ENCODE measurements at places on chromosomes 2 and 18.

DNA sequence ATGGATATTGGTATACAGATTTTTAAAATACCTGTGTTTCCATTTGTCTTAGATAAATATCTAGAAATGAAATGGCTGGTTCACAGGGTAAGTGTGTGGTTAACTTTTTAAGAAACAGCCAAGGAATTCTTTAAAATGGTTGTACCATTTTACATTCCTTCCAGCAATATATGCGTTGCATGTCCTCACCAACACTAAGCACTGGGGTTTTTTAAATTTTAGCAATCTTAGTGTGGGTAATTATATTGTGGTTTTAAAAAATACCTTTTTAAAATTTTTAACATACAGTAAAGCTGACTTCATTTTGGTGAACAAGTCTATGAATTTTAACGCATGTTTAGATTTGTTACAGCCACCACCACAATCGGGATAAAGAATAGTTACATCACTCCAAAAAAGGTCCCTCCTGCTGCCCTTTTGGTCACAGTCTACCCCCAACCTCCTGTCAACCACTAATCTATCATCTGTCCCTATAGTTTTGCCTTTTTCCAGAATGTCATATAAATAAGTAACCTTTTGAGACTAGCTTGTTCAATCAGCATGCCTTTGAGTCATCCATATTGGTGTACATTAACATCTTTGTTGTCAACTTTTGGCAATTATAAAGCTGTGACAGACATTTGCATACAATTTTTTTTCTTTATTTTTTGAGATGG, 128.1 kb upstream of the MSTN start:
- no peak for DNase-seq

- DNase-seq: no peak
Measured at GRCh38 chr2:65931056-65931455, 498.7 kb upstream of the SPRED2 start.

- DNase-seq: no peak
Measured at GRCh38 chr18:22286585-22286984, 117.2 kb downstream of the GATA6 start.

- DNase-seq: no peak
Measured at GRCh38 chr2:32706815-32707579, 79.1 kb downstream of the TTC27 start.

GRCh38 chr2:105261061-105261460, 19.5 kb downstream of the GPR45 start:
- DNase-seq: peak; percentile 99

- peak; percentile 63 for DNase-seq
Measured at GRCh38 chr2:177983183-177983788, 89.3 kb downstream of the PDE11A start.

DNA sequence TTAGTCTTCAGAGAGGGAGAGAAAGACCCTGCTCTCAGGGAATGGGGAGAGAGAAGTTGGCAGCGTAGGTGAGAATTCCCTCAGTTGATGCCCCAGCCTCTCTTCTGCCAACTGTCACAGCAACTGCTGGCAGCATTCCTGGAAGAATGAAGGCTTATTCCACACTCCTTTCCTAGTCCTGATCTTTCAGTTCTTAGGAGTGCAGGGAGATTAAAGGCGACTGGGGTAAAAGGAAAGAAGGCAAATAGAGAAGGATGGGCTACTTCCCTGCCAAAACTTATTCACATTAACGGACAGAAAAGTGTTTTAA, 65.9 kb upstream of the ACAA2 start:
- DNase-seq: no peak

DNA sequence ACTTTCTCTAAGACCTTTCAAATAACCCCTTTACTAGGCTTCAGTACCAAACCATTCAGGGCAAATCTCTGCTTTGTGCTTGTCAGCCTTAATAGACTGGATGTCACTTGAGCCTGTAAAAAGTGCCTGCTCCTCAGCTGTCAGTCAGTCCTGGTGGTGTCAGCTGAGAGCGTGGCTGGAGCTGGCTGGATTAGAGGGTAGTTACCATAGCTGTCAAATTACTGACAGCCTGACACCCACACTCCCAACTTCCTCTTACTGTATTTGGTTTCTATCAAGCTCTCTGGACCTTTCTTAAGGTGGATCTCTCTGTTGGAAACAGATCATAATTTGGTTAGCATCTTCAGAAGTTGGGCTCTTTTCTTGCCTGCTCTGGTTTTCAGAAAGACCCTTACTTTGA, 371.4 kb upstream of the ATP5MC3 start:
- no peak for DNase-seq

GRCh38 chr18:53909668-53910067, 314.8 kb downstream of the MBD2 start:
- peak; percentile 3 for DNase-seq

DNA sequence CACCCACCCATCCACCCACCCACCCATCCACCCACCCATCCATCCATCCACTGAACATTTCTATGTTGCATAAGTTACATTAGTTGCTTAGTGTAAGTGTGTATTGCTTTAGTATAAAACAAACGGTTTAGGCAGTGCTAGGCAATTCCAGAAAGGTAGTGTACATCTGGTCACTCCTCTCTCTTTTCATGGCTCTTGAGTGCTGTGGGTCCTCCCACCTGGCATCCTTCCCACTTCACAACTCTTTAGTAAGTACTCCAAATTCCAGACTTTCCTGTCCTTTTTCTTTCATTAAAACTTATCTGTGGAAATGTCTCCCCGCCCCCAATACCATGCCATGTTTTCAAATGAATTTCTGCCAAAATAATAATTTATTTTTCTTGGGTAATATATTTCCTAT, 122.5 kb downstream of the PLEKHM3 start:
- DNase-seq: no peak

DNA sequence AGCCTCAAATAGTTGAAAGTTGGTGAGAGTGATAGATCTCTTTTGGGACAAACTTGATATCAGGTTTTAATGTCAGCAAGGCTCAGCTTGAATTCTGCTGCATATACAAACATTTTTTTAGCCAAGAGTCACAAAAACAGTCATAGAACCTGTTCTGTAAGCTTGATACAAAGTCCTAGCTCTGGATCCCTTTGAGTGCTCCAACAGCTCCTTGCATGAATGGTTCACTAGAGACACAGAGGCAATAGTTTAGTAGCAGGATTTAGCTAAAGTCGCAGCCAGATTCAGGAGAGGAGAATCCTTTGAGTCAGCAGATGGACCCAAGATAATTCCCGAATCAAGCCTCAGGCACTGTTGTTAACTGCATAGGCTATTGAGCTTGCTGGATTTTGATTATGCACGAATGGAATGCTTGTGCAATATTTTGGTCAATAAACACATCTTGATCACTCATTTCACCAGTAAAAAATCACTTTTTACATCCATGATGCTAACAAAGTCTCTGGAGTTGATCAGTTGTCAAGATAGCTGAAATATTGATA, 148.6 kb downstream of the KLHL14 start:
- DNase-seq: no peak

GRCh38 chr18:52546686-52547346, 206.8 kb downstream of the DCC start:
- no peak for DNase-seq

GRCh38 chr2:17136231-17136630, 382.0 kb downstream of the RAD51AP2 start:
- no peak for DNase-seq

DNA sequence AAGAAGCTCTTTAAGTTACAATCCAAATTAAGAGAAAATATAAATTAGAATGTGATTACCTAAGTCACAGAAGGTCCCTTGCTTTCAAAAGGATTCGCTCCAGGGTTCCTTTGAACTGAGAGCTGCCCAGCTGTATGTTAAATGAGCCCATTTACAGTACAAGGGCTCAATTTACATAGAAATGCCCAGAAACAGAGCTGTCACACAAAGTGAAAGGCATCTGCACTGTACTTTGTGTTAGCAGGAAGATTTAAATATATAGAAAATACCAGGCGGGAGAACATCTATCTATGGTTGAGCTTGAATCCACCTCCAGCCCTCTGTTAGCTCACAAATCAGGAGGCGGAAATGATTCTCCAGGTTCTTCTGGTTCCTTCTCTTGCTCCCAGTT, 272.9 kb downstream of the PAX3 start:
- DNase-seq: no peak

GRCh38 chr2:237486819-237487448, at the start of gene MLPH:
Gene MLPH, plus strand, starts transcription at chr2:237487251. Its CDS starts 6,176 bp downstream, at chr2:237493427.
- peak; percentile 46 for DNase-seq

DNA sequence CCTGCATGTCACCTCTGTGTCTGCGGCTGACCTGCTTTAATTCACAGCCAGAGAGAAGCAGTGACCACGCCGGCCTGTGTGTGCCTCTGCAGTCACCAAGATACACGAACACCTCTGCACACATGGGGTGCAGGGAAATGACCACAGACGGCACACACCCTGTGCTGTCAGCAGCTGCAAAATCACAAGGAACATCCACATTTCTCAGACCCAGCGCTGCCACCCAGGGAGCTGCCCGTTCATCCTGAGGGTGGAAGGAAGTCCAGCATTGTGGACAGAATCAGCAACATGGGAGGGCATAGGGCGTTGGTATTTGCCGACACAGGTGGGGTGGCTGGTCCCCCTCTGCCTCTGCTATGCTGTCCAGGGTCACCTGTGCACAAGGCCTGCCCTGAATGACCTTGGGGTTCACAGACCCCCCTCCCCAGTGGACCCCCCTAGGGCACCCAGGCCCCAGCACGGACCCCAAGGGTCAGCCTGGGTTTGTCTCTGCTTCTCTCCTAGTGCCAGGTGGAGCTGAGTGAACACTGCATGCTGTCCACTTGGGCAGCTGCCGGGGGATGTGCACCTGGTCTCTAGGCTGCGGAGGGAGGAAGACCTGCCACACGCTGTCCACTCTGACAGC, 107.4 kb downstream of the PXDN start:
- no peak for DNase-seq

- peak; percentile 85 for DNase-seq
Measured at GRCh38 chr2:105274046-105274445, 32.5 kb downstream of the GPR45 start.

DNA sequence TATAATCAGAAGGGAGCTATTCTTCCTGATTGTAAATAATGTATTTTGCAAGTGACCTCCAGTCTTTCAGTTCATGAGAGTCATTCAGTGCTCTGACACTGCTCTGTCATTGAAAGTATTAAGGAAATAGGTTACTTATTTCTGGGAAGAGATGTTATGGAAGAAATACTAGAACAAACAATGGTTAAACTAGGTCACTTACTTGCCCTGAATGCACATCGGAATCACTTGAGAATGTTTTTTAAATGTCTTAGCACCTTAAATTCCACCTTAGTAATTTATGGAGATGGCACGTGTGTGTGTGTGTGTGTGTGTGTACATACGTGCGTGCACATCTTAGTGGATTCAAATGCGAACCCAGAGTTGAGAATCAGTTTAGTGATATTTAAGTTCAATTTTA, 126.6 kb upstream of the KCNH7 start:
- no peak for DNase-seq

GRCh38 chr2:33958591-33958990, 359.5 kb upstream of the FAM98A start:
- DNase-seq: no peak

- no peak for DNase-seq
Measured at GRCh38 chr18:32929213-32929612, 156.4 kb upstream of the KLHL14 start.

GRCh38 chr2:130720036-130720435, 8.8 kb upstream of the GPR148 start:
- no peak for DNase-seq

- no peak for DNase-seq
Measured at GRCh38 chr2:207891086-207891844, 121.6 kb upstream of the FZD5 start.

DNA sequence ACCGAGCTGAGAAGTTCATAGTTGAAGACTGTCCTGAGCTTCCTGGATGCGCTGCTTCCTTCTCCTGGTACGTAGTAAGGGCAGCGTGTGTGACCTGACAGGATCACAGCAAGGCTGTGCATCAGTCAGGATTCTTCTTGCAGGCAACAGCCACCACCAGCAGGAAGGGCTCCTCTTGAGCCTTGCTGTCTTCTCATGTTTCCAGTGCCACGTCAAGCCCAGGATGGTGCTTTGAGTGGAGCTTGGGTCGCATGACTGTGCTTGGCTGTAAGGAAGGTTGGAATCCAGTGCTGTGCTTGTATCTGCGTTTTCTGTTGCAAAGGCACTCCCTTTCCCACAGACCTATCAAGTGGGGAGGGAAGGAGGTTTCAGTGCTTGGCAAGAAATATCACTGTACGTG, 194.3 kb downstream of the LDLRAD4 start:
- DNase-seq: no peak

DNA sequence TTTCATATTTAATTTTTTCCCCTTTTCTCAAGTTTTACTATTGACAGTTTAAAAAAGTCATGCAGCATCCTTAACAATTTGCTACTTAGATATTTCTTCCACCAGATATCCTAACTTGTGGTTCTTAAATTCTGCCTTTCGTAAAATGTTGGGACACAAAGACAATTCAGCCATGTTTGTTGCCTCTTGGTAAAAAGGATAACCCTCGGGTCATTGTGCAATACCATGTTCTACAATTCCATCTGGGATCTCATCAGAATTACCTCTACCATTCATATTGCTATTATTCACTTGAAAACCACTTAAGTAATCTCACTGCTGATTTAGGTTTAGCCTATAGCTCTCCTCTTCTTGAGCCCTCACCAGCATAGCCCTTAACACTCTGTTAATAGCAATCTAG, 13.2 kb upstream of the REG1B start:
- DNase-seq: no peak

DNA sequence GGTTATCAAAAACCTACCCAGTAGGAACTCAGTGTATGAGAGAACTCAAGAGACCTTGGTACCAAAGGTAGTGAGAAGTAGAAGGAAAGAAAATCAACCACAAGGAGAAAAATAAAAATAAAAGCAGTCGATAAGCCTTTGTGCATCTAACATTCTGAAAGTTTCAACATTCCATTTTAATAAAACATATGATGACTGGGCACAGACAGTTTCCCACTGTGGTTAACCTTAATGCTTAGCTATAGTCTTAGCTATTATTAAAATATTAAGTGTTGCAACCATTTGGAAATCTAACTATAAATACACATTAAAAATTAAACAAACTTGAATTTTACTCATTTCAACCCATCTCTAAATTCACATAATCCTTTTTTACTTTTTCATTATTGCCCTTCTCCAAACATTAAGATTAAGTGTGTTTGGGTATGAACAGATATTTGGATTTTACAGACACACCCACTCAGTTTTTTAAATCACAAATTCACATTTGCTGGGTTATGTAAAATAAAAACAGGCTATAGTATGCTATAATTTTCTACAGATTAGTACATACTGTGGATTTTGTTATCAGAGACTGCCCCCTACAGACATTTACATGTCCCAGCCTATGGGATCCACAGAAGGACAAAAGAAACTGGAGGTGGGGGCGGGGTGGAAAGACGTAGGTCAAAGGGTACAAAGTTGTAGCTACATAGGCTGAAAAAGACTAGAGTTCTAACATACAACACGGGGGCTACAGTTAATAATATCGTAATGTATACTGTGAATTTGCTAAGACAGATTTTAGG, 32.8 kb downstream of the SRBD1 start:
- peak; percentile 56 for DNase-seq

- no peak for DNase-seq
Measured at GRCh38 chr2:72554381-72554780, 271.5 kb downstream of the EXOC6B start.

DNA sequence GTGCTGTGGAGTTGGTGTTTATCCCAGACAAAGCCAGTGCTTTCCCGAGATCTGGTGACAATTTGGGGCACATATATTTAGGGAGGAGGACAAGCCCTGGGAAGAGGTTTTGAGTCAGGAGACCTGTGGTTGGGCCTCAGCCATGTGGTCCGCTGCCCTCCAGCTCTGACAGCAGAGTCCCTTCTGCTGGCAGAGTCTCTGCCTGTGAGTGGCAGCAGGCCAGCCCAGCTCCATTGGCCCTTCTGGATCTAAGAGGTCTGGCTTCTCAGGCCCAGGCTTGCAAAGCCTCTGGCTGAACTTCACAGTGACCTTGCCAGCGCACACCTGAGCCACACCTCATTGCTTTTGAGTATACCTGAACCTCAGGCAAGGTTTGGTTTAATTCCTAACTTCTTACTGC, 115.3 kb downstream of the BCL2L11 start:
- DNase-seq: no peak

All from amniotic epithelial cell (primary cell).